ENCODE measurements at places on chromosomes 1 and 21.

GRCh38 chr1:100506217-100506616 lies 31.7 kb upstream of the GPR88 start:
- no peak for DNase-seq

DNA sequence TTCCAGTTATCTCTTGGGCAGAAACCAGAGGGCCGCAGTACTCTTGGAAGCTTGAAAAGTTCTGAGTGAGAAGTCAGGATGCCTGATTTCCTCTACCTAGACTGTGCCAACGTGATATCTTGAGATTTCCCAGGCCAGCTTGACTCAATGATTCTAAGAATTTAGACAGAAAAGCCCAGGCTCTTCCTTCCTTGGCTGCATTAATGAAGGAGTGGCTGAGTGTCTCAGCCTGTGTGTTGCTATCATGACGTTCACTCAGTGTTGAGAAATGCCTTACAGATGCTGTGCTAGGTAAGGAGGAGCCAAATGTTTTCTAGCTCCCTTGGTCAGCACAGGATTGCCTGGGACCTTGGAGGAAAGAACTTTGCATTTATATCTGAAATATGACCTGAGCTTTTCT lies 454.1 kb upstream of the USP24 start:
- no peak for DNase-seq

DNA sequence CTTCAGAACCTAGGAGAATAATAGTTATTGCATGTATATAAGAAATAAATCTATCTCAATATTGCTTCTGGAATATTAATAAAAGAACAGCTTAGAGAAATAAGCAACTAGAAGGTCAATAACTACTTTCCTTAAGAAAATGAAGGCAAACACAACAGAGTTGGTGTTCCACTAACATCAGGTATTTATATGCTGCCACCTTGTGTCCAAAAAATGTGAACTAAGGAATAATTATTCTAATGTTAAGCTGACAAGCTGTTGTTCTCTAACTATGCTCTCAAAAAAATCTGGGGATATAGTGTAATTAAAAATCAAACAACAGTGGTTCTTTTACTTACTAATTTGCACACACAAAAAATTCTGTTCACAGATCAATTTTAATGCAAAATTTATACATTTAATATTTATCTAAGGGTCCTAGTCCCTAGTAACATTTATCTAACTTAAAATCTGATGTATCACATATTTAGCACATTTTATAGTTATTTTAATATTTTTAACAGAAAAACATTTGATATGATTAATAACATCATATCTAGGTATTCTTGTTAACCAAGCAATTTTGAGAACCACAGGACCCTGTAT lies 39.6 kb downstream of the UCHL5 start:
- no peak for DNase-seq

DNA sequence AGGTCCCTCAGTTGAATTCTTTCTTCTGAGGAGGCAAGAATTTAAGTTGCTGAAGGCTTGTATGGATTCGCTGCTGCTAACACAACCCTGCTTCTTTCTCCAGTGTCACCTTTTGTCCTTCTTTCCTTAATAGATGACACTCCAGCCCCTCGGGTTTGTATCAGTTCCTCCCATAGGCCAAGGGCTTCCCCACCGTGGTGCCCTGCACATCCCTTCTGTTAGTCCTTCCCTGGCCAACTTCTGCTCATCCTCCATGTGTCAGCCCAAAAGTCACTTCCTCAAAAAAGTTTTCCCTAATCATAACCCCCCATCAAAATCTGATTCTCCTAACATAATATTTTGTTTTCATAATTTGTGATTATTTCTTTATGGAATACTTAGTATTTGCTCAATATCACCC lies 190.4 kb downstream of the RHOU start:
- DNase-seq, result no peak

- DNase-seq, result peak; percentile 55
These were observed 150.3 kb downstream of the HMGB4 start for GRCh38 chr1:34013958-34014737.

Measured in Right ventricle myocardium superior (tissue), 1 donor.